ENCODE measurements at places on chromosomes 16 and 17. TPM values are rescaled to one million over a fixed set of nuclear protein-coding genes. Genes with fewer than 3 reads are reported as not detected.
A peak's percentile ranks its signal among the peaks of the same experiment; 100 is the strongest.

DNA sequence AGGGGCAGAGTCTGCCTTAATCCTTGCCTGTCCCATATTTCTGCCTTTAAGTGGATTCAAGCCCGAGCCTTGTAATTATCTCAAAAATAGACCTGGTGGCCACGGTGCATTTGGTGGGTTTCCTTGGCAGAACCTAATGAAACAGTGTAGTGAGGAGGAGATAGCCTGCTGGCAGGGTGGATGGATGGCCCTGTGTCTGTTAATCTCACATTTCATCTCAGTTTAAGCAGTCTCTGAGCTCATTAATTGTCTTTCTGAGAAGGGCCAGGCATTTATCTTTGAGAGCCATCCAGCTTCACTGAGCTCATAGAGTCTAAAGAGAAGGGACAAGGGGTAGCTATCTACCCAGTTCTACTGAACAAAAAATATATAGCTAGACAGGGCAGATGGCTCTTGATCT, 364.0 kb upstream of the EEF2KMT start:
- DNase-seq: no peak

GRCh38 chr16:89174055-89174827, 2.7 kb downstream of the CDH15 start:
- DNase-seq: no peak

DNA sequence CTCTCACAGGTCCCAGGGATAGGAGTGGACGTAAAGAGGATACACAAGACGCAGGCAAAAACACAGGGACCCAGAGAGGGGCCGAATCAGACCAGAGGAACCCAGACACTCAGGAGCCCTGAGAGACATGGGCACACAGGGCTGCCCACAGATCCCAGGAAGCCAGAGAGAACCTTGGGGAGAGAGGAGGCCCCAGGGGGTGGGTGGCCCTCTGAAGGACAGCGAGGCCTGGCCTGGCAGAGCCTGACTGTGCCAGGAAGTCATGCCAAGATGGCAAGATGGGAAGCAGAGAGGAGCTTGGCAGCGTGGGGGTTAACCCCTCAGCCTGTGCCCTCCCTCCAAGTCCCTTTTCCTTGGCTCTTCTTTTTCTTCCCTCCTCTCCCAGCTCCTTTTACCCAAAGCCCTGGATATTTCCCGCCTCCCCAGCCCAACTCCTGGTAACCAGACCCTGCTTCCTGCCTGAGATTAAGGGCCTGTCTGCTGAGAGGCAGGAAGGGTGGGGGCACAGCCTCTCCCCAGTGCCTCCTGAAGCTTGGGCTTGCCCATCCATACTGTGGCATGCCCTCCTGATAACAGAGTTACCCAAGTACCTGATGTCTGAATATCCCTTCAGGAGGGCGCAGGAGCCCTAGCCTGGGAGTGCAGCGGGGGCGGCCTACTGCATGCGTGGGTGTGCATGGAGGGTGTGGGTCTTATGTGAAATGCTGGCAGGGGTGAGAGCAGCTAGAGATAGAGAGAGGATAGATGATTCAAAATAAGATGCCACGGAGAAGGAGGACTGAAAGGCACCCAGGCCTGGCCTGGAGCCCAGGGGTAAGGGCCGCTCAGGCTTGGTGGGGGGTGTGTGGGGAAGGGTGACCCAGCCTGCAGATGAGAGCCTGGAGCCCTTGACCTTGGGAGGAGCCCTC, 6.0 kb upstream of the TBX21 start:
- DNase-seq: no peak

GRCh38 chr16:54585998-54586340, 299.4 kb upstream of the IRX3 start:
- DNase-seq: no peak

- DNase-seq: no peak
These were observed 29.6 kb downstream of the ACSF3 start for GRCh38 chr16:89123001-89123830.

DNA sequence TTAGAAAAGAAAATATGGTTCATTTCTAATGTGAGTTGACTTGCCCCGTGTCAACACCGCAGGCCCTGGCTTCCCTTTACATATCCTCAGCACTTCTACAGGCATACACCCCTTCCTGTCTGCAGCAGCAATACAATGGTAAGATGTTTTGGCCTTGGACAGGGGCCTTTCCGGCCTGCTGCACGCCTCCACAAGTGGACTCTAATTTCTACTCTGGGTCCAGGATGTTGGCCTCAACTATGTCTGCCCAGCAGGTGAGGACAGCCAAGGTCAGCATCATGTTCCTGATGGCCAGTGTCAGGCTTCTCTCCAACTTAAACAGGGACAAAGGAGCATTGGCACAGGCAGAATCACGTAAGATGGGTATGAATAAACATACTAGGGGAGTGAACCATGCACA, 11.0 kb downstream of the C17orf67 start:
- DNase-seq: no peak

GRCh38 chr16:79933603-79934002, 333.1 kb upstream of the MAF start:
- no peak for DNase-seq

GRCh38 chr17:69551212-69552010, 136.9 kb downstream of the MAP2K6 start:
- no peak for DNase-seq

DNA sequence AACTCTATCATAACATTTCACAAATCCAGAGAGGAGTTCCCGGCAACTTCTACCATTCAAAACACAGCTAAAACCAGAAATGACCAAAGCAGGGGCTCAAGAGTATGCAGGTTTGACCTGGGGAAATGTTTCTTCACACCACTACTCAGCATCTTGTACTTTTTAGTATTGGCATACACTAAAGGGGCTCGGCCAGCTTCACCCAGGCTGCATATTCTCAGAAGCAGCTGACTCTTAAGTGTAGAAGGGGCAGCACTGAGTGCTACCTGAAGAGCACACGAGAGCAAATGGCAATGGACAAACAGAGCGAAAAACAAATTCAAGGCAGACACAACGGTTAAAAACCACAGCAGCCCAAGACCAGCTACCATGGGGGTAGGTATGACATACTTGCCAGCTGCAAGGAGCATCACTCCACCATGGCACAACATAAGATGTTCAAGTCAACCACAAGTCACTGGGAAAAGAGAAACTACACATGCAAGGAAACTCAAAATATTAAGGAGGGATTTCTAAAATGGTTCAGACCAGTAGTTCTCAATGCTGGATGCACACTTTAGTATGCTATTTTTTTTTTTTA, 34.4 kb downstream of the N4BP1 start:
- no peak for DNase-seq

GRCh38 chr17:14448818-14449217, 147.9 kb downstream of the HS3ST3B1 start:
- no peak for DNase-seq

GRCh38 chr16:19128454-19129200, 14.9 kb downstream of the ITPRIPL2 start:
- no peak for DNase-seq

GRCh38 chr17:41026715-41027471, at the start of gene KRTAP1-5:
TSS of gene KRTAP1-5 (minus strand) at chr17:41027208. CDS start at chr17:41027155, 53 bp downstream.
- DNase-seq: peak; percentile 90

DNA sequence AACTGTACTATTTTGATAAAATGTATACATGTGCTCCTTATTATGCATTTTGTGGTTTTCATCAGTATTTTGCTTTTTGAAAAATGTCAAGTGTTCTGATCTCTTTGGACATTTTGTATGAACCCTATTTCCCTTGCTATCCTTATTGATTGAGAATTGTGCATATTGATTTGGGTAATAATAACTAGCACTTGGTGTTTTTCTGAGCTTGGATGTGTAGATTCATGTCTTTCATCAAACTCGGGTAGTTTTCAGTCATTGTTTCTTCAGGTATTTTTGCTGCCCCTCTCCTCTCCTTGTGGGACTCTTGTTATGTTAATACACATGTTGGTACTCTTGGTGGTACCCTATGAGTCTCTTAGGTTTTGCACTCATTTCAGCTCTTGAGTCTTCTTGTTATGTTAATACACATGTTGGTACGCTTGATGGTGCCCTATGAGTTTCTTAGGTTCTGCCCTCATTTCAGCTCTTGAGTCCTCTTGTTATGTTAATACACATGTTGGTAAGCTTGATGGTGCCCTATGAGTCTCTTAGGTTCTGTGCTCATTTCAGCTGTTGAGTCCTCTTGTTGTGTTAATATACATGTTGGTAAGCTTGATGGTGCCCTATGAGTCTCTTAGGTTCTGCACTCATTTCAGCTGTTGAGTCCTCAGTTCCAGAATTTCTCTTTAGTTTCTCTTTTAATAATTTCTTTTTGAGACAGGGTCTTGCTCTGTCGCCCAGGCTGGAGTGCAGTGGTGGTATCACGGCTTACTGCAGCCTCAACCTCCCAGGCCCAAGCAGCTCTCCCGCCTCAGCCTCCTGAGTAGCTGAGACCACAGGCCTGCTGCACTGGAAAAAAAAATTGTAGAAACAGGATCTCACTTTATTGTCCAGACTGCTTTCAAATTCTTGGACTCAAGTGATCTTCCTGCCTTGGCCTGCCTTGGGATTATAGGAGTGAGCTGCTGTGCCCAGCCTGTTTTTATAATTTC, 19.3 kb downstream of the ZNF750 start:
- no peak for DNase-seq

DNA sequence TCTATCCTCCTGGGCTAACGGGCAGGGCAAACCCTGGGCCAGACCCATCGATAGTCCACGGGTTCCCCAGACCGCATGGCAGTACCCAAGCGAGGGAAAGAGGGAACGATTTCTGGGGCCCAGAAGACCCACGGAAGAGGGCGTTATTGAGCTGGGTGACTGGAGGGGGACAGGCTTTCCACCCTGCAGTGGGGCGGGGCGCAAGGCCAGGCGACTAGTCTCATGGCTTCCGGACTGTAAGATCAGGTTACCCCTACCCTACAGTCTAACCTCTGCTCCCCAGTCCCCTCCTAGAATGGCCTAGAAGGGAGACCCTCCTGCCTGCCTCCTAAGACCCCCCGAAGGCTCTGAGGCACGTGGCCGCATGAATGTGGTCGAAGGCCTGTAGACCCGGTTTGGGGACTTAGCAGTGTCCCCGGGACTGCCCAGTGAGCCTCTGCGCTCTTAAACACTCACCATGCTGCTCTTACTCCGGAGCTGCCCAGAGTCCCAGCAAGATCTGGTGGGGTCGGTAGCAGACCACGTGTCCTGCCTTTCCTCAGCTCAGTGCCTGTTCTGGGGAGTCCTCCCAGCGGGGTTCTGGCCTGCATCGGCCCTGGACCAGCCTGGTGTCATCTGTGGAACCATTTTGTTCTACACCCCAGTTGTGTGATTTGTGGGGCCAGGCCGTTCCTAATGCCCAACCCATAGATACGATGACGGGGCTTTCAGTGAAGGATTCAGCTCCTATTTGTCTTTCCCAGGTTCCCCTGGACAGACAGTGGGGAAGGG, 13.2 kb upstream of the AURKB start:
- DNase-seq: no peak

The KLHL10 gene
- 0.15 TPM for polyA plus RNA-seq

The NETO2 gene
- polyA plus RNA-seq: 23.1 TPM

The ANKRD40CL gene
- polyA plus RNA-seq: not detected

The TP53TG3D gene
- 0.40 TPM for polyA plus RNA-seq

The CD300C gene
- polyA plus RNA-seq: 0.05 TPM

The HOXB1 gene
- not detected for polyA plus RNA-seq
